ENCODE measurements at places on chromosomes 6 and 20.

DNA sequence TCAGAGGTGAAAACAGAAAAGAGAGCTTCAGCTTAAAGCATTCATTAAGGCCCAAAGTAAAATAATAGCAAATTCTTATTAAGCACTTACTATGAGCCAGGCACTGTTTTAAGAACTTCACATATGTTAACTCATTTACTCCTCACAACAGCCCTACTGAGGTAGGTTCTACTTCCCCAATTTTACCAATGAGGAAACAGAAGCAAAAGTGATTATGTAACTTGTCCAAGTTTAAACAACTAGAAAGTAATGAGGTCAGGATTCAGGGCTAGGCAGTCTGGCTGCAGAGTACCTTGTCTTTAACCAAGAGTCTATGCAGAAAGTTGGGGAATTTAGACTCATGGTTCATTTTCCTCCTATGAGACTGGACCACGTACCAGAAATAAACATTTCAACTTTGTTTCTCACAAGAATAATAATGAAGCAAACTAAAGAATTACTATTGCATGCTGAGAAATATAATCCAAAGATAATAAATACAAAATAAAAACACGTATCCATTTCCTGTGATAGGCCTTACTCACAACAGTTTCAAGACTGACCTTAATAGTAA is 3.8 kb downstream of the COL21A1 start:
- peak; percentile 17 for DNase-seq

GRCh38 chr6:126716826-126717509 is 377.1 kb downstream of the CENPW start:
- no peak for DNase-seq

DNA sequence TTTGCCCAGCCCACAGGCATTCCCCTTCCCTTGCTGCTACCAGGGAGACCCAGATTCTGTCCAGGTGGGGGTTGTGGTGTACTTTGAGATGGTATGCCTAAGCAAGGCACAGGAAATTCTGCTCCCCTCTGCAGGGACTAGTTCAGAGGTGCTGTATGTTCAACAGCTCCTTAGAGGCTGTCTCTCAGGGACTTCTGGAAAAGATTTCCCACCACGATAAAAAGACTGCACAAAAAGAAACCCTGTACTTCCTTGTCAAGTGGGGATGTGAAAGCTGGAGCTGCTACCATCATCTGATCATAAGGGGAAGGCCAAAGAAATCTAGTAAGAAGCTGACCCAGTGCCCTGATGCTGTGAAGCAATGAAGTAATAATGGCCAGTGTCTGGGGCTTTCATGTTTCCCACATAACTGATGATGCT is 51.5 kb upstream of the SMIM29 start:
- peak; percentile 55 for DNase-seq

DNA sequence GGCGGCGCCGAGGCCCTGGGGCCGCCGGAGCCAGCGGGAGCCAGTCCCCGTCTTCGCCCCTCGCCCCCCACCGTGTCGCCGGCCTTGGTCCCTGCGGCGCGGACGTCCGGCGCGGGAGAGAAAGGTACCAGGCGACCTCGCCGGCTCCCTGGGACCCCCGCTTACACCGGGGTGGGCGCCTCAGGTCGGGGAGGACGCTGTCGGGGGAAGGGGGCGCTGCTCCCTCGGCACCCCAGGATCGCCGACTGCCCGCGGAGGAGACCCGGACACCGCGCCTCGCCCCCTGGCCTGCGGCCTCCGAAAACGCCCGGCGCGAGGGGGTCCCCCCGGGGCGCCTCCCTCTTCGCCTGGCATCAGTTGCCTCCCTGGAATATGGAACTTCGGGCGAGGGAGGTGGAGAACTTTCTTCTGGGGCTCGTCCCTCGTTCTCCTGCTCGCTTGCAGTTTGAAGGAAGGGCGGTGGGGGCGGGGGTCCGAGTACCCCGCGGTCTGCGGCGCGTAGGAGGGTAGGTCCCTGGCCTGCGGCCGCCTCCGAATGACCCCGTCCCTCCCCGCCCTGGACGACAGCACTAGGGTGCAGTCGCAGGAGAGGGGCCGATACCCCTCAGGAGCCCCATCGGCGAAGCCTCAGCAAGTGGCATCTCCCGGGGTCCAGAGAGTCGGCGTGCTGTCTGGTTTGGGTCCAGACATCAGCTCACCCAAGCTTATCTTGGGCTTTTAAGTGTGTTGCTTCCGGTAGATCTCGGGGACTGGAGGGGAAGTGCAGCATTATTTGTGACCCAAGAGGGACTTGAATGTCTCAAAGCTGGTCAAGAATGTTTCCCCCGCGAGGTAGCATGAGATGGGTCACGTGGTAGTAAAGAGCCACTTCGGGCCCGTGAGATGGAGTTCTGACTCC is 549 bp downstream of the ANKRD6 start:
- DNase-seq, result peak; percentile 75

GRCh38 chr6:56708810-56709597 is 66.3 kb upstream of the DST start:
- peak; percentile 71 for DNase-seq

GRCh38 chr6:27507041-27507956 is 34.4 kb upstream of the ZNF184 start:
- DNase-seq, result no peak

- DNase-seq, result no peak
Measured at GRCh38 chr20:37833221-37833896, 69.6 kb upstream of the VSTM2L start.

GRCh38 chr20:17725094-17725835 is 25.5 kb downstream of the BANF2 start:
- DNase-seq, result no peak

GRCh38 chr20:57990396-57990987 is 238.0 kb downstream of the ANKRD60 start:
- no peak for DNase-seq

- DNase-seq, result no peak
Measured at GRCh38 chr6:115902436-115902835, 158.3 kb downstream of the FRK start.

- no peak for DNase-seq
Measured at GRCh38 chr6:73702444-73702843, 6.4 kb downstream of the CD109 start.

DNA sequence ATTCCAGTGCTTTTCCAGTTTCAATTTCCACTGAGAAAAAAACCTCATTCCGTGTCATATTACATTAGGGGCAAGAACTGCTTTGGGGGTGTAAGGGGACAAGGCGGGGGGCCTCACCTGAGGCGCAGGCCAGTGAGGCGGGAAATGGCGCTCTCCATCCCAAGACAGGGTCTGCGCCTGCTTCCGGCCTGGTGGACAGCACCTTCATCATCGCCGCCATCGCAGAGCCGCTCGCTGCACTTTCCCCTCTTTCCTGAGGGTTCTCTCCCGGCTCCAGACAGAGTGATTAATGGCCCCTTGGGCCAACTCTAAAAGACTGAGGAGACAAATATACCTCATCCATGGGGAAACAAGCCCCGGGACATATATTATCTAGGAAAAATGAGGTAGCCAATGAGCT is 270.0 kb upstream of the SOX4 start:
- no peak for DNase-seq

DNA sequence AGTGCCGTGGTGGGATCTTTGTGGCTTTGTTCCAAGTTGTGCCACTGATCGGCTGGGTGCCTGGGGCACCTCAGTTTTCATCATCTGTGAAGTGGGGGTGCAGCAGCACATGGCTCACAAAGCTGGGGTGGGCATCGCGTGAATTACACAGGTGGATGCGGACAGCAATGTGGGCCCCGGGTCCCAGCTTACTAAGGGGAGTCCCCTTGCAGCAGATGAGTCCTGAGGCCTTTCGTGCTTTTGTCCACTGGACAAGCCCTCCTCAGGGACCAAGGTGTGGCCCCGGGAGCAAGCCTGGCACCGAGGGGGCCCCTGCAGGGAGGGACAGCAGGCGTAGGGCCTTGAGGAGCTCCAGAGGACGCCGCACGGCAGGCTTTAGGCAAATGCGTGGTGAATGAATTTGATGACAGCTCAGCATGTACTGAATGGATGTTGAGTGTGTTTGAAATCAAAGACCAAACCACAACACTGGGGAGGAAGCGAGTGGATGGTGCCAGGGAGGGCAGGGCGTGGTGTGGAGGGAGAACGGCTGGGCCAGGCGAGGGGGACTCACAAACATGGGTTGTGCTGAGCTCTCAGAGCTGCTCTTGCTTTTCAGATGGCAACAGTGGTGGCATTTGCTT is 53.2 kb downstream of the IRF4 start:
- DNase-seq, result no peak

- no peak for DNase-seq
Measured at GRCh38 chr6:76772951-76773350, 690.3 kb downstream of the HTR1B start.

GRCh38 chr6:16061818-16062217 is 67.1 kb upstream of the MYLIP start:
- no peak for DNase-seq

- no peak for DNase-seq
Measured at GRCh38 chr20:33569802-33570391, 80.0 kb downstream of the CBFA2T2 start.

GRCh38 chr6:118294906-118295305 is 253.2 kb upstream of the PLN start:
- no peak for DNase-seq

- DNase-seq, result no peak
Measured at GRCh38 chr6:145830612-145831011, 16.0 kb upstream of the FBXO30 start.

DNA sequence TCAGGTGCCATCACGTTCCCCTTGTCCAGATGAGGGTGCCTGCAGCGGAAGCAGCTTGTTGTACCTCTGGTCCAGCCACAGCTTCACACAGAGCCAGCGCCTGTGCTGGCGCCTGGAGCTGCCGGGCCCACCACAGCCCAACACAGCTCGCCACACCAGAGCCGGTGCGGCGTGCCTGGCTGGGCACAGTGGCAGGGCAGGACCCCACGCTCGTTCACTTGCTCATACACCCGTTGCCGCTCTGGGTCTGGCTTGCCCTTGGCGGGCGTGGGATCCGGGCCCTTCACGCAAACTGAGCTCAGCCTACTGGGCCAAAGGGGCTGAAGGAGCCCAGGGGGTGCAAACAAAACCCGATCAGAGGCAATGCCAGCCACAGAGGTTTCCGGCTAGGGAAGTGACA is 492.5 kb upstream of the MANEA start:
- DNase-seq, result no peak

DNA sequence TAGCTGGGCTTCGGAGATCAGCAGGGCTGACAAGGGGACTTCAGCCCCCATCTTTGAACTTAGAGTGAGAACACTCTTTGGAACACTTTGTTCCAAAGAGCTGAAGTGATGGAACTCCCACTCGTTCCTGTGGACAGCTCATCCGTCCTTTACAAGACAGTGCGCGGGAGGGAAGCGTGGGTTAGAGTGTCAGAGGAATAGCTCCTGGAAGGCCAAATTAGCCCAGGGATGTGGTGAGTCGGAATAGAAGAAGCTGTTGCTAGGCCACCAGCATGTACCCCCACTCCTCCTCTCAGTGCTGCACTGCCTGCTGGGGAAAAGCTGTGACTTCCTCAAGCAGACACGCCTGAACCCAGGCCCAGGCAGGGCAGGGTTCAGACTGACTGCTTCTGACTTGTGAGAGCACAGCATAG is 1.7 kb downstream of the SDCBP2 start:
- no peak for DNase-seq
